Activated T-cell treated with anti-CD3 and anti-CD28 coated beads, Interleukin-2, amount 50 U/mL, for 24 hours (primary cell): ENCODE measurements at places on chromosomes 5 and 9.

DNA sequence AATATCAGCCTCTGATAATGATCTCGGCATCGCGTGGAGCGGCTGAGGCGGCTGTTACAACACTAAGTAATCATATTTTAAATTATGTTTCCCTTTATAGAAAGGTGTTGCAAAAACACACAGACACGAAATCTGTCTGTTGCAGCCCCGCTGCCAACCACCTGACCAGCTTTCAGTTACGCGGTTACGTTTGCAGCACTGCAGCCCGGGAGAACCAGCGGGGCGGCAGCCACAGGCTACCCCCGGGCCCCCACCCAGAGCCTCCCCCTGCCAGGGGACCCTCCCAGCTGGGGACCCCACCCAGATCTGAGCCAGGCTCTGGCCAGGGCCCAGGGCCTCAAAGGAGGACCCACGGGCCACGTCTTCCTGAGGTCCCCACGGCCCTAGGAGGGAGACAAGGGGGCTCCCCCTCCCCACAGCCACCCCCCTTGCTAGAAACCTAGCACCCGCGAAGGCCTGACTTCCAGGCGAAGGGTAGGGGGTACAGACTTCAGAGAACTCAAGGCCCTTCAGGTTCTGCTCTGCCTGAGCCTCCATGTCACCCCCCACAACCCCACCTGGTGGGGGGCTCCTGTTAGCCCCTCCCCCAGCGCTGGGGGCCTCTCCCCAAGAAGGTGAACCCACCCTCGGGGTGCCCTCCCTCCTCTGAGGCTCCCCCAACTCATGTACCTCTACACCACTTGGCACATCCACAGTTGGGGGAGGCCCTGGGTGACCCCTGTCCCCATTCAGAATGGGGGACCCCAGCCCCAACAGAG, 6.0 kb downstream of the NACC2 start:
- DNase-seq: no peak

DNA sequence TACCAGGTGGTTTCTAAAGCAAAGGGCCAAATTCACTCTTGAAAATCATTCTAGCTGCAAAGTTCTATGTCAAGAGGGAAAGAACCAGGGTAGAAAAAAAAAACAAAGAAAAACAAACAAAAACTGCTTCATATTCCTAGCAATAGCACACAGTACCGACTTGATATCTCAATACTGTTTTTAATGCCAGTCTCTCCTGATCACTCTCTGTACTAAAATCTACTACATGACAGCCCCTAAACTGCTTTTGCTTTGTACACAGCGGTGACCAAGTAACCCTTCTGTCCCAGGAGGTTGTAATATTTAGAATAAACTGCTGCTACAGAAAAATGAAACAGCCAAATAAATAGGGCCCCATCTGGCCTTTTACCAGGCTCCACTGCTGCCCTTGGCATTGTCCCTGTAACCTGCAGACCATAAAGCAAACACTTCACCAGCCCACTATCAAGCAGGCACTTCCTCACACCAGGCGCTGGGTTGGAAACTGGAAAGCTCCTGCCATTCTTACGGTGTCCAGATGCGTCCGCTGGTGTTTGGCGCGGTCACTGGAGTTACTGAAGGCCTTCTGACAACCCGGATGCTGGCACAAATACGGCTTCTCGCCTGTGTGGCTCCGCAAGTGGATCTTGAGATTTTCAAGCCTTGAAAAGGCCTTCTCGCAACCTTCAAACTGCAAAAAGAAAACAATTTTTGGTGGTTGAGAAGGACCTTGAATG, 363.2 kb downstream of the GLIS3 start:
- DNase-seq: no peak

- no peak for DNase-seq
Observed at GRCh38 chr5:139652788-139653241, 4.7 kb downstream of the CXXC5 start.

DNA sequence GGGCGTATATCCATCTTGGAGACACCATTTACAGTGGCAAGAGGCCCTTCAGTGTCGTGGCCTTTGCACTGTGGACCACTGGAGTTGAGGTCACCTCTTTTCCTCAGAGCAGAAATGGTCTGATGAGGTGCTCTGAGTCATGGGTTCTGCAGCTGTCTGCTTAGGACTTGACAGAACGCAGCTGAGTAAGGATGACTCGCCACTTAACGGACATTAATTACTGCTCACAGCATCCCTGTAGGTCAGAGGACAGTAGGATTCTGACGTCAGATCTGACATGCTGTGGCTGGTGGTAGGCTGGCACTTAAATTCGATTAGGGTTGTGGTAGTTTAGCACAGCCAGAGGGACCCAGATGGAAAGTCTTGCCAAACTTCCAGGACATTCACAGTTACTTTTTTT, 479.4 kb downstream of the DMAC1 start:
- DNase-seq: no peak

GRCh38 chr5:42985129-42986037, 54.7 kb downstream of the ANXA2R start:
- no peak for DNase-seq

GRCh38 chr9:129414377-129414992, 206.4 kb downstream of the C9orf50 start:
- no peak for DNase-seq

GRCh38 chr9:28378231-28378630, 805.0 kb upstream of the C9orf72 start:
- no peak for DNase-seq

DNA sequence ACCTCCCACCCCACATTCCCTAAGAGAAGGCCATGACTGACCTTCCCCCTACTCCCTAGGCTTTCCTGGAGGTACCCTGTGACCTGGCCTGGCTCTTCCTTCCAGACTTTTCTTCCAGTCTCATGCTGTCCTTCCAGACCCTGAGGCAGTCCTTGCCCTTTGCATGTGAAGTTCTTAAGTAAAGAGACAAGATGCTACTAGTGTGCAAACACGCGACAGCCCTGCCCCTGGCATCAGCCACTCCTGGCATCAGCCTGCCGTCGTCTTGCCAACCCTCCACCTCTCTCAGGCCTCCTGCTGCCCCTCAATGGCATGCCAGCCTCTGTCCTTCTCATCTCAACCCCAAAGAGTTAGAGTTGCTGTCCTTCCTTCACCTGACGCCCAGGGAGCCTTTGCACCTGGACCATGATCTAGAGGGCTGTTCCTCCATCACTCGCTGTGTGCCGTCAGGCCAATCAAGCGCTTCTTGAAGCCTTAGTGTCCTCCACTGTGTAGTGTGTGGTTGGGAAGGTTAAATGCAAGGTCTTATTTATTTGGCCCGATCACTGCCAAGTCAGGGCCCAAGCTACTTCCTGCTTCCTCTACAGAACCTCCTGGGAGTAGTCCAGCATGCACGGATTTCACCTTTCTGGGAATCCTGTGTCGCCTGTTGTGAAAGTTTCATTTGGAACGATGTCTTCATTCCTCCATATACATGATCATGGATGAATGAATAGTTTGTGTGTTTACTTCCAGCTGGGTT, 61.9 kb downstream of the WWC1 start:
- no peak for DNase-seq

DNA sequence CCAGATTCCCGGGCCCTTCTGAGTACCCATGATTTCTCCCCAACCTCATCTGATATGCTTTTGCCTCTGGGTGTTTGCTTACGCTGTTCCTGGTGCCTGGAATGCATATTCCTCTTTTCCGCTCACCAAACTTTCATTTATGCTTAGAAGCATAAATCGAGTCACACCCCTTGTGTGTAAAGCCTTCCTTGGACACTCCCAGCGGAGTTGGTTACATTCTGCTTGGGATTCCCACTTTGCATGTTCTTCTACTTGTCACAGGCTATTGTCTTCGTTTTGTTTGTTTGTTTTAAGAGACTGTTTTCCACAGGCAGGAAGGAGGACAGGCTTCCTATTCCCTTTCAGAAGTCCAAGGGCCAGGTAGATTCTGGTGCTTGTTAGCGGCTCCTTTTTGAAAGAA, 76.5 kb downstream of the SEC61B start:
- no peak for DNase-seq
